ENCODE measurements at places on chromosomes 13 and 19. TPM values are rescaled to one million over a fixed set of nuclear protein-coding genes. Genes with fewer than 3 reads are reported as not detected.
A peak's percentile ranks its signal among the peaks of the same experiment; 100 is the strongest.

ICAM4 gene
- total RNA-seq = not detected

DIRAS1 gene
- 0.45 TPM for total RNA-seq

BRCA2 gene
- total RNA-seq = 3.6 TPM

DNA sequence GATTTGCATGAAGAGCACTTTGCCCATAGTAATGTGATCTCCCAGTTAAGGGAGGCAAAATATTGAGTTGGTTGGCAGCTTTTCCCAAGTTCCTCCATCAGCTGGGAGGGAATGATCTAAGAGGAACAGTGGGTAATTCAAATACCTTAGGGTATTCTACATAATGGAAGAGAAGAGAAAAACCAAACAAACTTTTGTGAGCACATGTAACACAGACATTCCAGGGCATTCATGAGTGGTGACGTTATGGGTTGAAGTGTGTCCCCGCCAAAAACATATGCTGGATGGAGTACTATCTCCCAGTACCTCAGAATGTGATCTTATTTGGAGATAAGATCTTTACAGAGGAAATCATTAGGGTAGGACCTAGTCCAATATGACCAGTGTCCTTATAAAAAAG, 220.1 kb downstream of the FOXO1 start:
- no peak for DNase-seq

DNA sequence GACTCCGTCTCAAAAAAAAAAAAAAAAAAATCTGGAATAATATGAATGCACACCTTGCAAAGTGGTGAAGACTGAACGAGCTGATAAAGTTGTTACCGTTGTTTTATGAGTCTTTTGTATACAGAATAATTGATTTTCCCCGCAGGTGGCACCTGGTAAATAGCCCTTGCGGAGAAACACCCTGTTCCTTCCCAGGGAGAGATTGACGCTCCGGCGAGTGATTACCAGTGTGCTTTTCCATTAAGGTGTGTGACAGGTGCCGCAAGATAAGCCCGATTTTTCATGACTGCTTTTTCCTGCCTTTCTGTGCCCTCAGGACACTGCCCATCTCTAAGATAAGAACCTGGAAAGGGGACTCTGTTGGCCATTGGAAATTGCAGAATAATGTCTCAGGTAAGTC, 943 bp downstream of the ZNF302 start:
- DNase-seq = no peak

DNA sequence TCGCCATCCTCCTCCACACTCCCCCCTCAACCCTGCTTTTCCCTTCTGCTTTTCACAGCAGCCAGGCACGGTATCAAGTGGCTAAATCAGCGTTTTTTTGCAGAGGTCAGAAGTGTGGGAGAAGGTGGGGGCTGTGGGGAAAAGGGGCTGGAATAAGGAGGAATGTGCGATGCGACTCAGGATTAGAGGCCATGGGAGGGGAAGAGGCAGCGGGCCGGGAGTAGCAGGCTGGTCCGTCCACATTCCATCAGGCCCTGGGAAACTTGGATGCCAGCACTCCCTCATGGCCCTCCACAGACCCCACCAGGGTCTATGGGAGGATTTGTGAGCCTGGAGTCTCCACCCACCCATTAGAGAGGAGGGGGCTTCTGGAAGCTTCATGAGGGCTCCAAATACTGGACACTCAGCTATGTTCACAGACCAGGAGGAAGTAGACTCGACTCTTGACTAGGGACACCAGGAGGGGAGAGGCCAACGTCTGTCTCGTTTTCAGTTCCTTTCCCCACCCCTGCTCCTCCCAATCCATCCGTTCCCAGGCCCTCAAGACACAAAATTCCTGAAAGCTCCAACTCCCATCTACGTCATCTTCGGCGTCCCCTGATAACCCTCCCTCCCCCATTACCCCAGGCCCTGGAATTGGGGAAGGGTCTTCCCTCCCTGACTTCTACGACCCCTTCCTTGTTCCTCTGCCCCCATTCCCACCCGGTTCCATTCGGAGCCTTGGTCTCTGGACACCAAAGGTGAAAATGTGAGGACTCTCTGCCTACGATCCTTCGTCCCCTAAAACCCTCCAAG, 3.3 kb upstream of the KCNC3 start:
- no peak for DNase-seq

- DNase-seq = peak; percentile 77
Observed at GRCh38 chr13:98447881-98448641, 128.8 kb downstream of the STK24 start.

DNA sequence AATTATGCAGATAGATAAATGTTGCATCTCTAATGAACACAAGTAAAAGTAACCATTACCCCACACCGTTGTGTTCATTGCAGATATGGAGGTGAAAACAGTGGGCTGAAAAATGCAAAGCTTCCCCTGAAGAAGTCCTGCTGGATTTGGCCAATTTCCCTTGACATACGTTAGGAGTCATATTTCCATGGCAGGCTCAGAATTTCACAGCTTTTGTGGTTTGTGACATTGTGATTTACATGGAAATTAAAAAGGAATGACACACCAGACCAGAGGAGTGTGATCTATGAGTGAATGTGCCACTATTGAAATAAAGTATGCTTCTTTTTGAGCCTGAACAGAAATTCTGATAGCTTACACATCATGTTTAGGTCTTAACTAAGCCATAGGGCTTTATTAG, 221.1 kb upstream of the TMTC4 start:
- DNase-seq = no peak

- no peak for DNase-seq
Observed at GRCh38 chr13:47433461-47434005, 536.7 kb upstream of the HTR2A start.

DNA sequence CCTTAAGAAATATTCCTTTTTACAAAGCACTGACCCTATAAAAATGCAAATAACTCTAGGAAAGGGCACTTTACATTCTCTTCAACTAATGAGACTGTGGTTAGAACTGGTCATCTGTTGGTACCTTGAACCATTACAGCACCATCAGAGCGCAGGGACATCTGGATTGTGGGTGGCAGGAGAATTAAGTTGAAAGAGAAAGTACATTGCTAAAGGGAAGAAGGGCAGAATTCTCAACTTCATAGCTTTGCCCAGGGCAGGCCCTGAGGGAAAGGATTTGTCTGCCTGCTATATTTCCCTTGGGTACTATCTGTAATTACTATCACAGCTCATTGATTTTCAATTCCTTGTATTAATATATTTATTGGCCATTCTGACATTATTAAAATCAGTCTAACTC, 196.8 kb downstream of the KLF12 start:
- DNase-seq = no peak

GRCh38 chr19:19176950-19177349, 6.9 kb upstream of the MEF2B start:
- no peak for DNase-seq

DNA sequence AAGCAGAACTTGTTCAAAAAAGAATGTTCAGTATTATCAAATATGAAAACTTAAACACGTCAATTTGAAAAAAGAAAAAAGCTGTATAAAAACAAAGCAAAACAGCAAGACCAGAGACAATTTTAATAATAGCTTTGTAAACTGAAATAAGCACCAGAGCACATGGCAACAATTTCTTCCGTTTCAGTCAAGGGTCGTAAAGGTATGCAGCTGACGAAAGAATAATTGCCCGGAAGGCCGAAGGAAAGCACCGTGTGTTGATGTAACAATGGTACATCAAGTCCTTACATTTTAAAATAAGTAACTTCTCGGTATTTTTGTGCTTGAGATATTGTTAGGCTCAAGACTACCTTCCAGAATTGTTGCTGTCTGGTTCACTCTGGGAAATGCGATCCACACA, 1.7 kb downstream of the PROSER1 start:
- no peak for DNase-seq

Measured in sciatic nerve (tissue), 2 donors.